ENCODE measurements at places on chromosomes 2 and 18.

GRCh38 chr2:201795607-201796477 lies 10.5 kb upstream of the CDK15 start:
- H3K4me1 ChIP-seq, result no peaks in the 10 kb centered on the region
- no peaks in the 10 kb centered on the region for H3K27me3 ChIP-seq
- no peaks in the 10 kb centered on the region for H3K36me3 ChIP-seq

- no peaks in the 10 kb centered on the region for H3K4me1 ChIP-seq
- no peak for DNase-seq
- no peaks in the 10 kb centered on the region for H3K36me3 ChIP-seq
- no peaks in the 10 kb centered on the region for H3K27me3 ChIP-seq
Observed at GRCh38 chr2:232779465-232779864, 3.1 kb upstream of the KCNJ13 start.

GRCh38 chr2:152175012-152175367 lies 573 bp downstream of the STAM2 start:
- peak overlapping the region; percentile 67 for H3K4me3 ChIP-seq
- no peak for DNase-seq
- no peaks in the 10 kb centered on the region for H3K27me3 ChIP-seq
- peaks cover 8% of the 10 kb centered on the region for H3K4me1 ChIP-seq
- H3K27ac ChIP-seq, result peak overlapping the region; percentile 99

- peaks cover 10% of the 10 kb centered on the region for H3K4me1 ChIP-seq
- no peak overlapping the region for H3K4me3 ChIP-seq
- no peak overlapping the region for H3K27ac ChIP-seq
Observed at GRCh38 chr2:101153077-101153707, 2.0 kb upstream of the TBC1D8 start.

GRCh38 chr2:64913357-64913869 lies 75.8 kb upstream of the SLC1A4 start:
- peak overlapping the region; percentile 81 for H3K27ac ChIP-seq
- 0 out of 2 replicates have a peak overlapping the region, but pooled peaks have one; percentile 42 for H3K4me3 ChIP-seq
- DNase-seq, result no peak
- peaks cover 51% of the 10 kb centered on the region for H3K4me1 ChIP-seq

- no peaks in the 10 kb centered on the region for H3K4me1 ChIP-seq
- no peaks in the 10 kb centered on the region for H3K27me3 ChIP-seq
- H3K27ac ChIP-seq, result no peak overlapping the region
- DNase-seq, result no peak
Observed at GRCh38 chr2:196220671-196221070, 49.3 kb upstream of the STK17B start.

DNA sequence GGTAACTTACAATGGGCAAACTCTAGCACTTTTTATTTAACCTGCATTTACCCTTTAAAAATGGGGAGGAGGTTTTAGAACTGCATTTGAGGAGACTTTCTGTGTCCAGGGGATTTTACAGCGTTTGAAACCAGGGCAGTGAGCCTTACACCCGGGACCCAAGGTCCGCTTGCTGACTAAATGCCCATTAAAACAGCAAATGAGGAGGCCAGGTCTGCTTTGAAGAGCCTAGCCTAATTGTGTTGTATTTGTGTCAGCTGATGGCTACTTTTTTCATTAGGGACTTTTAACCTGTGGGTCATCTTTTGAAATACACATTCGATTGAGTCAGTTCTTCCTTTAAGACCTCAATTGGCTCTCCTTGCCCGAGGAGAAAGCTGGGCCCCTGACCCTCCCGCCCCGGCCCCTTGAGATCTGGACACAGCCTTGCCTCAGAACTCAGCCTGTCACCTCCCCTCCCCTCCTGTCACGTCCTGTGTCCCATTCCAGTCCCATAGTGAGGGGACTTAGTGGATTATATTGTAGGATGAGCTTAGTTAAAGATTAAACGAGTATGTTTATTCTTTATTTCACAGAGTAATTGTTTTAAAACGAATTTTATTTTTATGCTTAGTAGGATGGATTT lies 69.0 kb downstream of the KLHL29 start:
- H3K27ac ChIP-seq, result no peak overlapping the region
- no peaks in the 10 kb centered on the region for H3K27me3 ChIP-seq
- no peak overlapping the region for H3K4me3 ChIP-seq
- DNase-seq, result no peak
- H3K36me3 ChIP-seq, result no peaks in the 10 kb centered on the region

DNA sequence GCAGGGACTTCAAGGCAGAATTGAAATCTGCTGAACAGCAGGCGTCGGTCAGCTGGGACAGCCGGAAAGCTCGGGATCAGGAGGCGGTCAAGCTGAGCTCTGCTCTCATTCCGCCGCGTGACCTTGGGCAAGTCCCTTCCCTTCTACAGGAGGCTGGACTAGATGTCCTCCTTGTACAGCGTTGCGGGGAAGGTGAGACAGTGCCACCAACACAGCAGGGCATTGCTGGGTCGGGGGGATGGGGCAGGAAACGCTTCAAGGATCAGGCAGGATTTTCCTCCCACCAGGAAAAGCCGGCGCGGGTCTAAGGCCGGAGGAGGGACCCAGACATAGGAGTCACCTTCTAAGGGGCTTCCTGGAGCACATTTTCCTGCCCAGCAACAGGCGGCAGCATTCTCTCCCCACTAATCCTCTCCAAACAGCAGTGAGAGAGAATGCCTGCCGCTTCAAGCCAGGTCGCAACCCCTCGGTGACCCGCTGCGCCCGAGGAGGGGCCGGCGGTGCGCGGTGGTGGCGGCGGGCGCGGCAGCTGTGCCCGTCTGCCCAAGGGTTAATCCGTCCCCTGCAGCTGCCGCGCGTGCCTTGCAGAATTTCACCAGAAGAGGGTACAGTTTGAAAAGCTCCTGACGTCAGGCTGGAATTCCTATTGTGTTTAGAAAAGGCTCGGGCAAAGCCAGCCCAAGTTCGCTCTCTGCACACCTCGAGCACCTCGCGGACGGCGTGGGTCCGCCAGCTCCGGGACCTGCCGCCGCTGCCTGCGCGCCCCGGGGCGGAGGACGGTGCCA lies at the start of gene KCNF1:
KCNF1 (plus strand) TSS at position 644 of the 785 bp plus-strand sequence. CDS start 493 bp downstream, outside the sequence.
- H3K36me3 ChIP-seq, result no peaks in the 10 kb centered on the region
- H3K4me3 ChIP-seq, result no peak within 1 kb of the TSS
- H3K27ac ChIP-seq, result no peak within 1 kb of the TSS
- peaks cover 9% of the 10 kb centered on the region for H3K27me3 ChIP-seq
- H3K4me1 ChIP-seq, result no peaks in the 10 kb centered on the region

- no peak overlapping the region for H3K27ac ChIP-seq
- DNase-seq, result no peak
- no peaks in the 10 kb centered on the region for H3K36me3 ChIP-seq
- no peak overlapping the region for H3K4me3 ChIP-seq
- H3K27me3 ChIP-seq, result no peaks in the 10 kb centered on the region
- H3K4me1 ChIP-seq, result no peaks in the 10 kb centered on the region
Observed at GRCh38 chr2:136798766-136799165, 33.4 kb downstream of the THSD7B start.

DNA sequence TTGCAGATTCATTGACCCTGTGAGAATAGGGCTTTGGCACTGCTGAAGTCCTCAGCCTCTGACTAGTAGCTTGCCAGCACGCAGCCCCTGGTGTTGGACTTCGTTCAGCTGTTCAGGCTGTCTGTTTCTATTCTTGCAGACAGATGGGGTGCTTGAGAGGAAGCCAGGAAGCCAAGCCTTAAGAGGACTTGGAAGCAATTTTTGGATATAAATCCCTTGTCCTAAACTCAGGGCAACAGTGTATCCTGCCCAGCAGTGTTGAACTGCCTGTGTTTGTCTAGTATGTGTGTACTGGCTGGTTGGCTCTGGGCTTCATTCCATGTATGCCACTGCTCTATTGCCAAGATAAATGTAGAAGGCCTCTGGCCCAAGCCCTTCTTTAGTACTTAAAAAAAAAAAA lies 108.6 kb downstream of the COMMD1 start:
- H3K27ac ChIP-seq, result no peak overlapping the region
- H3K36me3 ChIP-seq, result no peaks in the 10 kb centered on the region
- no peak for DNase-seq

- no peaks in the 10 kb centered on the region for H3K27me3 ChIP-seq
- DNase-seq, result no peak
- H3K4me1 ChIP-seq, result peaks cover 9% of the 10 kb centered on the region
- no peak overlapping the region for H3K4me3 ChIP-seq
- H3K27ac ChIP-seq, result no peak overlapping the region
Observed at GRCh38 chr2:222448748-222449181, 24.4 kb downstream of the SGPP2 start.

GRCh38 chr2:58101500-58101899 lies 54.9 kb downstream of the VRK2 start:
- no peaks in the 10 kb centered on the region for H3K27me3 ChIP-seq
- no peaks in the 10 kb centered on the region for H3K36me3 ChIP-seq
- H3K4me1 ChIP-seq, result no peaks in the 10 kb centered on the region

GRCh38 chr2:206970589-206971360 lies 31.5 kb downstream of the CPO start:
- no peaks in the 10 kb centered on the region for H3K4me1 ChIP-seq
- H3K27ac ChIP-seq, result no peak overlapping the region
- H3K36me3 ChIP-seq, result no peaks in the 10 kb centered on the region
- H3K27me3 ChIP-seq, result no peaks in the 10 kb centered on the region

- no peak overlapping the region for H3K27ac ChIP-seq
- peak overlapping the region; percentile 26 for H3K4me3 ChIP-seq
- H3K4me1 ChIP-seq, result no peaks in the 10 kb centered on the region
- DNase-seq, result no peak
- no peaks in the 10 kb centered on the region for H3K36me3 ChIP-seq
- H3K27me3 ChIP-seq, result peaks cover 12% of the 10 kb centered on the region
Observed at GRCh38 chr2:102618452-102619413, 620 bp upstream of the SLC9A2 start.

GRCh38 chr2:96642564-96643360 lies at the start of gene FER1L5:
TSS of gene FER1L5 (plus strand) at chr2:96642764. CDS start at chr2:96642837, 73 bp downstream.
- no peaks in the 10 kb centered on the region for H3K4me1 ChIP-seq
- no peak within 1 kb of the TSS for H3K4me3 ChIP-seq

DNA sequence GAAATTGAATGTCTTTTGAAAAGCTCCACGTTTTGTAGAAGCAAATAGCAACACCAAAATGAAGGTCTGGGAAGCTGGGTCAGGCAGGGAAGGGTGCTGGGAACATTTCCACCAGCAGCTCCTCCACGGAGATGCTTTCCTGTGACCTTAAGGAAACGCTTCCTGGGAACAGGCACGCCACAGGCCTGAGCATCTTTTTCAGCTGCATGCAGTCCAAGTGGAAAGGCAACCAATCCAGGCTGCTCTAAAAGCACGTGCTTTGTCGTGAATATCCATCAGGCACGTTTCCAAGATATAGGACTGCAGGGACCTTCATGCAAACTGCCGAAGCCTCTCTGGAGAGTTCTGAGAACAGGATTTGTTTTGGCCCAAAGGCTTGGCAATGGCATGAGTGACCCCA lies 109.3 kb downstream of the KLHL29 start:
- H3K27me3 ChIP-seq, result no peaks in the 10 kb centered on the region
- peaks cover 3% of the 10 kb centered on the region for H3K4me1 ChIP-seq
- H3K27ac ChIP-seq, result no peak overlapping the region

- H3K36me3 ChIP-seq, result no peaks in the 10 kb centered on the region
- no peak for DNase-seq
Observed at GRCh38 chr2:45627911-45628310, 16.8 kb upstream of the SRBD1 start.

GRCh38 chr2:113818382-113818951 lies 62.0 kb upstream of the SLC35F5 start:
- H3K27ac ChIP-seq, result no peak overlapping the region
- no peak overlapping the region for H3K4me3 ChIP-seq
- DNase-seq, result no peak

DNA sequence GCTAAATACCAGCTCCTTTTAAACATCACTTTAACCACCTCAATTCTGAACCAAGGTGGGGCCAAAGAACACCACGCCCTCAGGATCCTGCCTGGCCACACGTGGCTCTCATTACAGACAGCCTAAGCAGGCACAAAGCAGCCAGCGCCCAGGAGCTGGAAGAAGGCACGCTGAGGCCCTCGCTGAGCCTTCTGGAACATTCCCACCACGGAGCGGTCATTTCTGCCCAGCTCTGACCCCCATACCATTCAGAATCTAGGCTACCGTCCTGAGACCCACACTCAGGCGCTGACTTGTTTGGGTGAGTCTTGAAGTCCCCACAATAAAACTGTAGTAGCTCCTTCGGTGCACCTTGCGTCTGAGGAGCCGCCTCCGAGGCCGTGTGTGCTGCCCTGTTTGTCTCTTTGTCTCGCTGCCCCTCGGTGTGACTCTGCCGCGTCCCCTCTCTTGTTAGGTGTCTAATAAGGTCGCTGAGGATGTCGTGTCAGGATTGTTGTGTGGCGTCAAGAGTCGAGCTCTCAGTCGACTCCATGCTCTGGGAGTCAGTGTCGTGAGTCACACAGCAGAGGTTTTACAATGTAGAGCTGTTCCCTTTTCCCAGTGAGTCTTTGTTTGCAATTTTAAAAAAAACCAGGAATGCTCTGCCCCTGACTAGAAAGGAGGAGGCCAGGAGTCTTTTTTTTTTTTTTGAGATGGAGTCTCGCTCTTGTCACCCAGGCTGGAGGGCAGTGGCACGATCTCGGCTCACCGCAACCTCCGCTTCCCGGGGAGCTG lies 242.4 kb downstream of the KLHL29 start:
- H3K4me1 ChIP-seq, result no peaks in the 10 kb centered on the region
- H3K36me3 ChIP-seq, result no peaks in the 10 kb centered on the region
- no peaks in the 10 kb centered on the region for H3K27me3 ChIP-seq
- H3K27ac ChIP-seq, result no peak overlapping the region

DNA sequence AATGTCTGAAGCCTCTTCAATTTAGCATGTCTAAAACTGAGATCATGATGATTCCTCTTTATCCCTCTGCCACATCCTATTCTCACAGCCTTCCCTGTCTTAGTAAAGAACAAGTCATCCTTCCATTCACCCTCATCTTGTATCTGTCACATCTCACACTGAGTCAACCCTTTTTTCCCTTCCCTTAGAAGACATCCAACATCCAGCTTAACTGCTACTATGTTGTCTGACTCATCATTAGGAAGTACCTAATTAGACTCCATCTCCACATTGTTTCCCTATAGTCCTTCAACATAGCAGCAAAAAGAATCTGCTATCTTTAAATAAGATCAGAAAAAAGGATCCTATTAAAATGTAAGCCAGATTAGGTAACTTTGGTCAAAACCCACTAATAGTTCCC lies 85.2 kb upstream of the GRB14 start:
- H3K27ac ChIP-seq, result no peak overlapping the region
- H3K4me1 ChIP-seq, result no peaks in the 10 kb centered on the region
- no peak overlapping the region for H3K4me3 ChIP-seq
- H3K36me3 ChIP-seq, result no peaks in the 10 kb centered on the region

GRCh38 chr2:26483957-26484565 lies 6.1 kb upstream of the OTOF start:
- no peak overlapping the region for H3K27ac ChIP-seq
- DNase-seq, result no peak
- no peaks in the 10 kb centered on the region for H3K36me3 ChIP-seq
- H3K4me3 ChIP-seq, result no peak overlapping the region
- no peaks in the 10 kb centered on the region for H3K27me3 ChIP-seq
- H3K4me1 ChIP-seq, result no peaks in the 10 kb centered on the region

GRCh38 chr2:70192516-70192915 lies 1.7 kb upstream of the C2orf42 start:
- no peak for DNase-seq
- no peaks in the 10 kb centered on the region for H3K4me1 ChIP-seq
- no peaks in the 10 kb centered on the region for H3K36me3 ChIP-seq
- no peak overlapping the region for H3K4me3 ChIP-seq
- no peak overlapping the region for H3K27ac ChIP-seq

GRCh38 chr2:230711224-230711623 lies 1.4 kb upstream of the CAB39 start:
- H3K36me3 ChIP-seq, result no peaks in the 10 kb centered on the region
- H3K4me1 ChIP-seq, result peaks cover 6% of the 10 kb centered on the region
- DNase-seq, result no peak
- H3K4me3 ChIP-seq, result no peak overlapping the region
